Right cardiac atrium (tissue), 5 donors: ENCODE measurements at places on chromosomes 1 and 21. TPM values are rescaled to one million over a fixed set of nuclear protein-coding genes. Genes with fewer than 3 reads are reported as not detected.

CACNA1S gene
- 0.06 TPM for total RNA-seq

- peak; percentile 80 for DNase-seq
These were observed 2.0 kb upstream of the NID1 start for GRCh38 chr1:236066828-236067386.

RXRG gene
- total RNA-seq, result 2.1 TPM

DNA sequence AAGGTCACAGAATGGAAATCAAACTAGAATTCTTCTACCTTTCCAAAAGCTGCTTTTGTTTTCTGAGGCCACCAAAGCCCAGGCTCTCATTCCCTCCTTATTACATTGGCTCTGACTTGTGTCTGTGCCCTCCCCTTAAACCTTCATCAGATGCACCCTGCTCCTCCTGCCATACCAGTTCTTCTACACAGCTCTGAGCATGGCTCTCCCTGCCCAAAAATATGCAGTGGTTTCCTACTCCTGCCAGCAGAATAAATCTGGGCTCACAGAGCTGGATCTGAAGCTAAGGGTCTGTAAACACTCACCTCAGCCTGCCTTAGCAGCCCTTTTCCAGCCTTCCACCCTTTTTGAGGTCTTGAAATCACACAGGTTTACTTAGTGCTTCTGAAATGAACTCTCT, 55.0 kb downstream of the TTC3 start:
- DNase-seq, result no peak

DNA sequence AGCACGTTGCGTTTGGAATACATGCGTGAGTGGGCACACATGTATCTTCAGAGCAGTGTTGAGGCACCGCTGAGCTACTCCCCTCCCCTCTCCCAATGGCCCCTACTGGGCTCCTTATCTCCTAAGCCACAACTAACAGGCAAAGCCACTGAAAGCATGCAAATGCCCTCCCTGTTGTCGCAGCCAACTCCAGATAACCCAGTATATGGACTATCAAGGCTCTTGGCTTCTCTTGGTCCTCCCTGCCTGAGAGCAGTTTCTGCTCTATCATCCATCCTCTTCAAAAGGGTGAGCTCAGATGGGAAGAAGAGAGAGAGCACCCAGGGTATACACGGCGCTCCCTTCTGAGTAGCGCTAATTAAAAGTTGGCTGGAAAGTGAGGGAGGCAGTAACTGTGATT, 58.5 kb upstream of the CNTN2 start:
- DNase-seq, result no peak
